ENCODE measurements at places on chromosomes 11 and 22.

GRCh38 chr11:45169310-45170072 lies 23.1 kb downstream of the PRDM11 start:
- DNase-seq = no peak

GRCh38 chr22:41713004-41713403 lies 13.7 kb downstream of the MEI1 start:
- no peak for DNase-seq

DNA sequence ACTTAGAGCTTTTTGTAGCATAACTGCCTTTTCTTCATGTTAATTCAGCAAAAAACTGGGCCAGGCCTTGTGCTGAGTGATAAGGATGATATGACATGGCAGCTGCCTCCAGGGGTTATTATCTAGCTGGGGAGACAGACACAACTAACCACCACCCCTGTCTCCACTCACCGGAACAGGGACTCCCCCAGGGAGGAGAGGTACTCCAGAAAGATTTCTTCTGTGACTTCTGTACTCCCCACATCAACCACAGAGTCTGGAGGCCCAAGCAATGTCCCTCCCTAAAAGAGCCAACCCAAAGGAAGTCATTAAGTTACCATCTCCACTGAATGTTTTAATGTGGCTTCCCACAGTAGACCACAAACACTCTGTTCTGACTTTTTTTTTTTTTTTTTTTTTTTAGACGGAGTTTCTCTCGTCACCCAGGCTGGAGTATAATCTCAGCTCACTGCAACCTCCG lies 14.3 kb upstream of the PMM1 start:
- DNase-seq = peak; percentile 11

- DNase-seq = no peak
These were observed 29.2 kb downstream of the DDIAS start for GRCh38 chr11:82930734-82931133.

DNA sequence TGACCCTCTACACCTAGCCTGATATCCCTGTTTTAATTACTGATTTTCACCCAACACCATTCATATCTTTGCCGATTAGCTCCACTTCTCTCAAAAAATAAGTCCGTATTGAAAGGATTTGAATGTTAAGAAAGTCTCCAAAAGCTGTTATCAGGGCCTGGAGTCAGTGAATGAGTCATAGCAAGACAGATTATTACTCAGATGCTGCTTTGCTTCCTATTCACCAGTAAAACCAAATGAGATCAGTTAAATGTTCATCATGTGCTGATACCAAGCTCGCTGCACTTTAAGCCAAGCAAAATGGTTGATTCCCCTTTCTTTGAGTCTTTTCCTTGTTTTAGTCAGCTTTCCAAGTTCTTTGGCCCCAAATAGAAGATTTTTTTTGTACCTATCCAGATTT lies 228.4 kb downstream of the FAT3 start:
- DNase-seq = no peak

DNA sequence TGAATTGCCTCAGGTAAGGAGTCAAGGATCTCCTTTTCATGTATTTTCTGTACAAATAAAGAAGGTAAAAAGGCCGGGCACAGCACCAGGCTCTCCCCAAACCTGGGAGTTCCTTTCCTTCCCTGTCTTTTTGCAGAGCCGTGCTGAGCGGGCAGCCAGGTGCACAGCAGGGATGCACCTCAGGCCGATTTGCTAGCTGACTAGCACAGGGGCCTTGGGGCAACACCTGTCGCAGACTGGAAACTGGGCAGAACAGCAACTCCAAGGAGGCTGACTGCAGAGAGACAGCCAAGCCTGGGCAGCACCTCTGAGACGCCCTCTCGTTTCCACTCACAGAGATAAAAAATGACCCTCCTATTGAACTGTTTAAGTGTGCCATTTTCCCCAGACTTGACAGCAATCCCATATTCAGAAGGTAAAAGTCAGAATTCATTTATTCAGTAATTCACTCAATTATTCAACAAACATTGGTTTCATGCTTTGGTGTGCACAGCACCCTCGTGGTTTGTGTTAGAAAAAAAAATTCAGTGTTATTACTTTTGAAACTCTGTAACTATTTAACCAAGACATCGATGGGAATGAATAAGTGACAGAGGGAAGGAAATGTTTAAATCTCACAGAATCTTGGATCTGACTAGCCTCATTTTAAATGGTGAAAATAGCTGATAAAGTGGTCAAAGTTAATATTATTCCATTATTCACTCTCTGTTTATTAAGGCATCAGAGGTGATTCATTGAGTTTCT lies 120.9 kb downstream of the GALNT18 start:
- DNase-seq = no peak

- no peak for DNase-seq
These were observed 487 bp upstream of the LIPT2 start for GRCh38 chr11:74493791-74494630.

DNA sequence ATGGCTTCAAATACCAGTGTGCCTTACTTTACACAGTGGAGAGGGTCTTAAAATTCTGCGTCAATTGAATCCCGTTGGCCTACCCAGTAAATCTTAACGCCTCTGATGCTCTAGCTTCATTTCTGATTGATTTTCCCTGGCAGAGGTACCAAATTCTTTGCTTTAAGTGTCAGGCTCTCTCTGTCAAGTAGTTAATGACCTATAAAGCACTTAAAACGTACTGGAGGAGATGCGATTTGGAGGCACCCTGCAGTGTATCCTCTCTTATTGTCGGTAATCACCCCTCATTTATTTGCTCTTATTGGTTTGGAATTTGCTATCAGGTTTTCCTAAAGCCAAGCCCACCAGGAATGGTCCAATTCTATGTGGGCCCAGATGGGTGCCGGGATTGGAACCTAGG lies 59.2 kb downstream of the NFAM1 start:
- no peak for DNase-seq

GRCh38 chr22:17994424-17995108 lies 29.8 kb downstream of the MICAL3 start:
- DNase-seq = no peak

GRCh38 chr11:65577756-65578109 lies 1.9 kb downstream of the EHBP1L1 start:
- DNase-seq = no peak

DNA sequence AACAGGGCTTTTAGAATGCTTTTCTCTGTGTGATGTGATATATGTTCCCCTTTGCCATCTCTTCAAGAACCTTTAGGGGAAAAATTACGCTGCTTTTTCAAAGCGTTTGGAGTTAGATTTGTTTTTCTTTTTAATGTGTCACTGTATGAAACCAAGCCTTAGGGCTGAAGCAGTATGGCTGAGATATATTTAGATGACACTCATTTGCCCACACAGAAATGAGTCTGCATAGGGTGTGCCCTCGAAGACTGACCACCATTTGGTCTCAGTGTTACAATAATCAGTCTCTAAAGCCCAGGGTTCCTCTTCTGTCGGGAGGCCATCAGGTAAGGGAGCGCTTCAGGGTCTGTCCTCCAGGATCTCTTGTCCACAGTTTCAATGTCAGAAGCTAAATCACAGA lies 213.0 kb upstream of the NCAM1 start:
- no peak for DNase-seq

DNA sequence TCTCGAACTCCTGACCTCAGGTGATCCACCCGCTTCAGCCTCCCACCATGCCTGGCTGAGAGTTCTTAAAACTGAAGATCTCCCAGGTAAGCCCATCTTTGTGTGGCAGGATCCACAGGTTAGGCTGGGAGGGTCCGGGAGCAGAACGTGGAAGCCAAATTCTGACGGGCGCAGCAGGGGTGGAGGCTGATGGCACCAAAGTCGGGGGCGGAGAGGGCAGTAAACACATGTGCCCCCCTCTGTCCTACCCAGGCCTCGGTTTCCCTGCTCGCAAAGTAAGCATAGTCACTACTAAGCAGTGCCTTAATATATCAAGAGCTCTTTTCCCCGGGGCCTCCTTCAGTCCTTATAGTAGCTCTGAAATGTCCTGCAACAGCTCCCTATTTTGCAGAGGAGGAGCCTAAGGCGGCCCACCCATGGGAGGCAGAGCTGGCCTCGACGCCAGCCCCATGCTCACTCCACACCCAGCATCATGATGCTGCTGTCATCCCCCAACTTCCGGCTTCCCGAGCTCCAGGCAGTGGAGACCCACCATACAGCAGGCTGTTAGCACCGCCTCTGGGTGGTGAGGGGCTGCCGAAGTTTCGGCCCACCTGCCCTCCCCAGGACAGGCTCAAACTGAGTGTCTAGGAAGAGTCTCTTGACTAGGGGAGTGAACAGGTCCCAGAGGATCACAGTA lies 230.0 kb downstream of the CTTN start:
- no peak for DNase-seq

DNA sequence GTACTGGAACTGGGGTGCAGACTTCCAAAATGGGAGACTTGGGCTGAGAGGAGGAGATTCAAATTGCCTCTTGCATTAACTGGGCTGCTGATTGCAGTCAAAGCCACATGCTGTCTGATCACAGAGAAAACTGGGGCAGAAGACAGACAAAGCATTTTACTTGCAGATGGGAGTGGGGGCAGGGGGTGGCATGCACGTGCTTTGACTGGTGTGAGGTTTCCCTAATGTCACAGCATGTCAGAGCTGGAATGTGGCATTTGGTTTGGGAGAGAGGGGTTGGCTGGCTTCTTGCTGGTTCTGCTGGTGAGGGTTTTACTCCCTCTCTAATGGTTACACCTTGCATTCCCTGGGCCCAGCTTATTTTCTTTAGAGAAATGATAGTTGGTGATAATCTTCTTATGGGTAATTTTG lies 2.9 kb downstream of the TUB start:
- no peak for DNase-seq

- no peak for DNase-seq
These were observed 32.2 kb downstream of the PARVA start for GRCh38 chr11:12409621-12410005.

GRCh38 chr22:42604403-42604802 lies 10.3 kb downstream of the POLDIP3 start:
- no peak for DNase-seq

DNA sequence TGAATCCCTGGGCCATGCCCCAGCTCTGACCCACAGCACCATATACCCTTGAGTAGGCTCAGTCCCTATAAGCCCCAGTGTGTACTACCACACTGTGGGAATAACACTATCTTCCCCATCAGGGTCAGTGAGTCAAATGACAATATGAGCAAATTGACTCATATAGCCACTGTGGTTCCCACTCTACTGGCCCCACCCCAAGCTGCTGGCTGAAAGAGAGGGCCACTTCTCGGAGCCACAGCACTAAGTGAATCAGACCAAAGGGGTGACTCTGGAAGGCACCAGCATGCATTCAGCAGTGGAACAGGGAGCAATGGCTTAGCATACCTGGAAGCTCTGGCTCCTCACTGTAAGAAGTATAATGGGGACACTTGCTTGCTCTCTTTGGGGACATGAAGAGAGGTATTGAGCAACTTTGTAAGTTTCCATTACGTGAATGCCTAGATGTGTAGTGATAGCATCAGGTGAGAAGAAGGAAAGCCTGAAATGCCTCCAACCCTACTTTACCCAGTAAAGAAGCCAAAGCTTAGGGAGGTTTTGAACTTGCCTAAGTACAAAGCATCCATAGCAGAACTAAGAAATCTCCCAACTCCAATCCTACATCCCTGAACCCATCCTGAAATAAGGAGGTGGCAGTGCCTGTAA lies 13.5 kb downstream of the CD59 start:
- no peak for DNase-seq

DNA sequence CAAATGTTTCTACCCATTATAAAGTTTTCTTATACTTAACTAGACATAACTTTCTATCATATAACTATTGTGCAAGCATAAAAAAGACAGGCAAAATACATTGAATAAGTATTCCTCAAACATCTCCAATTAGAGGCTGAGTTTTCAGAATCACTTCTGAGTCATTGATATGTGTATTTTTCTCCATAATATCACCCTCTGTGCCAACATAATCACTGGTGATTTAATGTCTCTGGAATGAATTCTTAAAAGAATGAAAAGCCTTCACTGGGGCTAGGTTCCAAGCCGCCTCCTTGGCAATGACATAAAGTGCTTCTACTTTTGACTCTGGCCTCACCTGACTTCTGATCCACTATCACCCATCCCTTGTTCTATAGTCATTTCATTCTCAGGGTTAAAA lies 197.0 kb upstream of the E2F8 start:
- no peak for DNase-seq

- DNase-seq = no peak
These were observed 400.2 kb downstream of the KCNA4 start for GRCh38 chr11:29616611-29617010.

- DNase-seq = no peak
These were observed 10.6 kb upstream of the NXPE4 start for GRCh38 chr11:114606003-114606801.

GRCh38 chr11:113242767-113243397 lies 71.5 kb upstream of the TTC12 start:
- no peak for DNase-seq

GRCh38 chr22:47587861-47588577 lies 825.6 kb downstream of the TBC1D22A start:
- no peak for DNase-seq

DNA sequence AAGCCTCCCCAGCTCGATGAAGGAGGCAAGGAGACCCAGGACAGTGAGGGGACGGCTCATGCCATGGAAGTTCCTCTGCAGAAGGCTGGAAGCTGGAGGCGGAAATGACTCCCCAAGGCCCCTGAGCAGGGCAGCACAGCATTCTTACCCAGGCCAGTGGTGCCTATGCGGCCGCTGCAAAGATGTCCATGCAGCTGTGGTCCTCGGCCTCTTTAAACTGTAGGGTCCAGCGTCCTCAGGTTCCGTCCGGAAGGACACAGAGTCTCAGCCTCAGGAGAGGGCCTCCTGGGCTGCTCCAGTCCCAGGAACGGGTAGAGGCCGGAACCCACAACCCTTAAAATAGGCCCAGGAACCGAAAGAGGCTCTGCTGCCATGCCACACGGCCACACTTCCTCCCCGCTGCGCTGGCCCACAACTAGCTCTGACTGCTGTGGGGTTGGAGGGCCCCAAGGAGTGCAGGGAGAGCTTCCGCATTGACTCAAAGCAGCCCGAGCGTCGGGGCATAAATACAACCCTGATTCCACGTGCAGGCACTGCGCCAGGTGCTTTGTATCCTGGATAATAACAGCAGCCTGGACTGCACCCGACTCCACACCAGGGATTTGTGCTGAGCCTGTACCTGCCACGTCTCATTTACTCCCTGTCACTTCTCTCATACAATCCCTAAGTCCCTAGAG lies 5.5 kb downstream of the KIAA0930 start:
- DNase-seq = no peak

- DNase-seq = no peak
These were observed 66.4 kb downstream of the PARVB start for GRCh38 chr22:44090571-44090905.

GRCh38 chr11:44694443-44694842 lies 32.3 kb upstream of the TSPAN18 start:
- DNase-seq = no peak

GRCh38 chr22:41943661-41944209 lies 3.2 kb downstream of the CENPM start:
- DNase-seq = no peak

- DNase-seq = no peak
These were observed 47.9 kb downstream of the GRAMD4 start for GRCh38 chr22:46668116-46668515.

DNA sequence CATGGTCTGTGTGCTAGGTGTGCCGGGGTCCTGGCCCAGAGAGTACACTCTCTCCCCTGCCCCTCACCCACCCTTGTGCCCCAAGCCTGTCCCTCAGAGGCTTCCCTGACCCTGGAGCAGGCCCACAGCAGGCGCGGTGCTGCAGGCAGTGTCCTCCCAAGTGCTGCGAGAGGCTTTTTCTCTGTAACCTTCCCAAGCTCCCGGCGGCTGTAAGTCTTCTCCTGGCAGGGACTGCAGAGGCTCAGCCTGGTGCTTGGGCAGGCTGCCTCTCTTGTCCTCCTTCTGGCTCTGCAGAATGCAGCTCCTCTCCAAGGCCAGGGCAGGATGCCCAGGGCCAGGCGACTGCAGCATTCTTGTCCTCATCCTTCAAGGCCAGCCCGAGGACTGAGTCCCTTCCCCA lies 15.9 kb downstream of the RFPL1 start:
- DNase-seq = no peak

- no peak for DNase-seq
These were observed 1176.4 kb upstream of the RAG2 start for GRCh38 chr11:37774441-37774840.

Data from T follicular helper cell (primary cell).